ENCODE measurements at places on chromosomes 11 and 22.
A peak's percentile ranks its signal among the peaks of the same experiment; 100 is the strongest.

GRCh38 chr11:2156416-2157182 is 4.4 kb downstream of the INS start:
- no peak for DNase-seq

DNA sequence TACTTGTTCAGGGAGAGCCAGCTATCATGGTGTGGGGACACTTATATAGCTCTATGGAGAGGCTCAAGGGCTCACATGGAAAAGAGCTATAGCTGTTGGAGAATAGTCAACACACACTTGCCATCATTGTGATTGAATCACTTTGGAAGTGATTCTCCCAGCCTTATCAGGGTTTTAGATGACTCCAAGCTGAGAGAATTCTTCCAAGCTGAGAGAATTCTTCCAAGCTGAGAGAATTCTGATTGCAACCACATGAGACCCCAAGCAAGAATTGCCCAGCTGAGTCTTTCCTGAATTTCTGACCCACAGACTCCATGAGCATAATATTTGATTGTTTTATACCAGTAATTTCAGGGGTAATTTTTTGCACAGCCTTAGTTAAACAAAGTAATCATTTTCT is 1318.3 kb upstream of the RAG2 start:
- no peak for DNase-seq

GRCh38 chr22:43179911-43180195 is 7.1 kb downstream of the TTLL12 start:
- DNase-seq, result no peak

DNA sequence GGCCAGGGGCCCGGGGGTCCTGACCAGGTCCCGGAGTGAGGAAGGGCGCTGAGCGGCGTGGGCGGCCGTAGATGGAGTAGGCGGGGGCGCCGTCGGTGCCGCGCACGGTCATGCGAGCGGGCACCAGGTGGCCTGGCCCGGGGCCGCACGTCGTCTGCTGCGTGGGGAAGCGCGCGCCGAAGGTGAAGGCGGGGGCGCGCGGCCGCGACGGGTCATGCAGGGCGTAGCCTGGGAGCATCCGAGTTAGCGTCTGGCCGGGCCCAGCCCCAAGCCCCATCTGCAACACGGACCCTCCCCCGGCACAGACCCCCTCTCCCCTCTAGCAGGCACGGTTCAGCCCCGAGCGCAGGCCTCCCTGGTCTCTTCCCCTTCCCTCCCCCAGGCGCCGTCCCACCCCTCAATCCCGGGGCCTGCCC is 1.7 kb upstream of the TYMP start:
- DNase-seq, result no peak

DNA sequence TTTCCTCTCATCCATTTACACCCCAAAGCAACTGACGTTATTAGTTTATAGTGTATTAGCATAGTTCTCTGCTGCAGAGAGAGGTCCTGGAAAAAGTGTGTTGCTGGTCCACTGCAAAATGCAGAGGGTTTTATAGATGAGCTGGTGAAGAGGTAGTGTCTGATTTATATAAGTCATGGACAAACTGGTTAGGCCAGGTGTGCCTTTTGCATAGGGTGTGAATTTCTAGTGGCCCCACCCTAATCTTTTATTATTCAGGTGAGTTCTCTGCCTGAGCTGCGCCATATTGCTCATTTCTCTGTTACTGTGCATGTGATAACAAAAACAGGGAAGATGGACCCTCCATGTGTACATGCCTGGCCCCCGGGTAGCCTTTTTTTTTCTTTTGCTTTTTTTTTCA is 43.1 kb upstream of the TRIM77 start:
- no peak for DNase-seq

DNA sequence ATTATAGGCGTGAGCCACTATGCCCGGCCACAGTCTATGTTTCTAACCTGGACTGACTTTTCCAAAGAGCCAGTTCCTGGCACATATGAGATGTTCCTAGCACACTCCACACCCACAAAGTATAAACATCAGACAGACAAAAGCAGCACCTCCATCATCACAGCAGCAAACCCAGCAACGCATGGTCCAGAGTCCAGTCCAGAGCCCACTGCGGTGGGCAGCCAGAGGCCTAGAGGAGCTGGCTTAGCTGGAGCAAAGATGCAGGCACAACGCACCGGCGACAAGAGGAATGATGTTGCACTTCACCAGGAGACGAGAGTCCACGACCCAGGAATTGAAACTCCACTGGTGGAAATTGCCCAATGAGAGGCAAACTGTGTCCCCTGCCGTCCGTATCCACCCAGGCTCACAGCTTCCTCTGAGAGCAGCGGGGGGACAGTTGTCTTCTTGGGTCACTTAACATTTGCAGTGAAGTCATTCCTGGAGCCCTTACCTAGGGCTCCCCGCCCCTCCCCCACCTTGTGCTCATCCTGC is 36.6 kb downstream of the RPS6KA4 start:
- no peak for DNase-seq

DNA sequence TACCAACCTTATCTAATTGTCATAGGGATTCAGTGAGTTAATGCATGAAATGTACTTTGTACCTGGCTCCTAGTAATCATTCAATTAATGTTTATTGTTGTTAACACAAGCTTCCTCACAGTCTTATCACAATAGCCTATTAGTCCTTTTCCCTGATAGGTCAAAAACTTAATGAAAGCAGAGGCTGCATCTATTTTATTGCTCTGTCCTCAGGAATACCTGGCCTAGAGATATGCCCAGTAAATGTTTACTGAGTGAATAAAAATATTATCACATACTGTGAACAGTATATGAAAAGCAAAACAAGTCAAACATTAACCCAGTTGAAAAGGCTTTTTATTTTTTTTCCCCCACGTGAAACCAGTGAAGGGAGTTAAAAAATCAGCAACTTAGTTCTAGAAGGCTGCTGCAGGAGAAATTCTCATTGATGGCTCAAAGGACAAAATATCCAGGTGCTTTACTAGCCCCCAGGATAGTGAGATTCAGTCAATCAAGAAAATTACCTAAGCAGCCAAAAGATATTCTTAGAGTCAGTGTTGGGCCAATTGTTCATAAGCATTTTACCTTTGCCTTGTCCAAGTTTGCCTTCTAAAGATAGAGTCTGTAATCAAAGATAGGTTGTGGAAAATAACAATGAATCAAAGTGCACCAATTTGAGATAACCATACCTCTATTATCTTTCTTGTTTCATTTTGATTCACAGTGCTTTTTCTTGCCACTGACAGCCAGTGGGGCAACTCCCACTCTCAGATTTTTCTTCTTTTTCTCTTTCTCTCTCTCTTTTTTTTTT is 34.4 kb upstream of the SLC6A5 start:
- DNase-seq, result no peak

GRCh38 chr11:57546869-57547475 is 9.6 kb downstream of the SMTNL1 start:
- no peak for DNase-seq

DNA sequence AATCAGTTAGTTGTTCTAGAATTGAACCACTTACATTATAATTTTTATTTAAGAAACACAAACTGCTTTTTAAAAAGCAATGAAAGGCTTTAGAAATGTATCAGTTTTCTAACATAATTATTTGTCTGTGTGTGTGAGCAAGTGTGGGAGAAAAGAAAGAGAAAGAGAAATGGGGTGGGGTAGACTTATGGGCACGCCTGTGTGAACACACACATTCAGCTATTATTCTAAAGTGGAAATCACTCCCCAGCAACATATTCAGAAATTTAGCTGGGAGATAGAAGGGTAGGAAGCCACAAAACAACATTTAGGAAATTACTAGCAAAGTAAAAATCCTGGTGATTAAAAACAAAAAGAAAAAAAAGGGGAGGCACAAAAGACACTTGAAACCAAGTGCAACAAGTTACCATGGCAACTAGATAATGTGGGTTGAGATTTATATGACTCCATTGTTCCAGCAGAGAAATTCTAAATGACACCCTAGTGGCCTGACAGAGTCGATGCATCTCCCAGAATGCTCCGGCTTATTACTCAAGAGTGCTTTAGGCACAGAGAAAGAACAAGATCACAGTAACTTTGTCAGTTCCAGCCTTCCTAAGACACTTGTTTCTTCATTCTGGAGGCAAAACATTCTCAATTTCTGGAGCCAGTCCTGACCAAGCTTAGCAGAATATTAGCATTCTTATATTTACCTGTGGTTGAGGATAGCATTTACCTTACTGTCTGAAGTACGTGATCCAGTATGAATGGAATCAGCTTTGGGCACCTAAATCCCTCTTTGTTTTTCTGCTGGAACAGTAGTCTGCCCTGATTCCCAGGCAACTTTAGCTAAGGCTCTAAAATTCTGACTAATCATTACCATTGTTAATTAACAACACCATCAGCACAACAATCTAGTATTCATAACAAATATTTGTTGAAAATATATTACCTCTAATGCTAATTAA is 444.4 kb downstream of the DLG2 start:
- no peak for DNase-seq

GRCh38 chr22:45010532-45010900 is 711 bp upstream of the PHF21B start:
- DNase-seq, result no peak

DNA sequence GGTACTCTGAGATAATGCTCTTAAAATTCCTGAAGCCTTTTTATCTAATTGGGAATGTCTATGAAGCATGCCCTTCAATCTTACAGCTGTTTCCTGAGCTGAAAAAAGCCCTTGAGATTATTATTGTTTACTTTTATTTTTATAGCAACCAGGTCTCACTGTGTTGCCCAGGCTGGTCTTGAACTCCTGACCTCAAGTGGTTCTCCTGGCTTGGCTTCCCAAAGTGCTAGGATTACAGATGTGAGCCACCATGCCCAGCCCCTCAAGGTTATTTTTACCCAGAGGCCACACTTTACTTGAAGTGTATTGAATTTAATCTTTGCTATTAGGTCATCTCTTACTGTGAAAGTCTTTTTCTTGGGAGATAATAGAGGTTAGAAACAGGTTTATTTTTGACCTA is 7.0 kb upstream of the SWAP70 start:
- no peak for DNase-seq

- no peak for DNase-seq
Measured at GRCh38 chr11:116465056-116465455, 307.7 kb downstream of the BUD13 start.

- DNase-seq, result no peak
Measured at GRCh38 chr11:10611979-10612862, 43.8 kb upstream of the LYVE1 start.

DNA sequence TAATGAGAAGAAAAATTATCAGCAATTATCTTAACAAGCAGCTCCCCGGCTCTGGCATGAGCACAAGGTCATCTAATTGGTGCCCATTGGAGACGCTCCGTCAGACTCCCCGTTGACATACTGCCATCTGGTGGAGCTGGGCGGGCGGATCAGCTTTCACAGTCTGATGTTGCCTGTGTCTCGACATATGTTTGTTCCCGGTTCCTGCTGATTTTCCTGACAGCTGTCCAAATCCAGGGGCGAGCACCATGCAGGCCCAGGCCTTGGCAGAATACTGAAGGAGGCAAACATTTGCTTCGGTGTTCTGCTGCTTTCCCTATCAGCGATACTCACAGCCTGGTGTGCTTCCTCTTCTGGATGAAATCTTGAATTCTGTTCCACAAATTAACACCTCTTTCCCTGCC is 43.8 kb upstream of the BARX2 start:
- peak; percentile 77 for DNase-seq

DNA sequence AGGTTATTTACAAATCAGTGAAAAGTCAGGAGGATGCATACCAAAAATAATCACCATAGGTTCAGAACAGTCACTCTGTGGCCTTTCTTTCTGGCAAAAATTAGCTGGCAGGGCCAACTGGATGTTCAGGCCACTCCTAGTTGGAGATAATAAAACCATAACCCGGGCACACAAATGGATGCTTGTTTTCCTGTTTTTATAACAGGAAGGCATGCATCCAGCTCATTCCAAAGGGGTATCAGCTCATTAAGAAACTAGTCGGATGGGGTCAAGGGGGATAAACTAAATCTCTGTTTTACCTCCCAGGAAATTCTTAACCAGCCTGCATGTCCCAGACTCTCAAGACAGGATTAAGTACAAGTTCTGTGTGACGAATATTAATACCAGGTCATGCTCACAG is 81.0 kb downstream of the FBXO7 start:
- no peak for DNase-seq

GRCh38 chr11:18277565-18278271 is 11.7 kb downstream of the SAA1 start:
- DNase-seq, result no peak

DNA sequence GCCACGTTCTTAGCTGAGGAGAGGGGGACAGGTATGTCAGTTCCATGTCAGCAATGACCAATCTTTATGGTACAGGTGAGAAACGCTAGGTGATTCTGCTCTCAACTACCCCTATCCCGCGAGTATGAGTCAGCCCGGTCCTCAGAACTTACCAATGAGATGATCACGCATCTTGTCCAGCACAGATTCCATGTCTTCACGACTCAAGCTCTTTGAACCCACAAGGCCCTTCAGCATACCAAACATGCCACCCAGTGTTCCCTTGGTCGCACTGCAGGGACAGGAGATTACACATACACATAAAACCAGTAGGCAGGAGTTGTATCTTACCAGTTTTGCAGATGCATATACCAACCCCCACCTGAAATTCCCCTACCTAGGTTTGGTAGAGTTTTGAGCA is 2.9 kb downstream of the SRPRA start:
- no peak for DNase-seq

DNA sequence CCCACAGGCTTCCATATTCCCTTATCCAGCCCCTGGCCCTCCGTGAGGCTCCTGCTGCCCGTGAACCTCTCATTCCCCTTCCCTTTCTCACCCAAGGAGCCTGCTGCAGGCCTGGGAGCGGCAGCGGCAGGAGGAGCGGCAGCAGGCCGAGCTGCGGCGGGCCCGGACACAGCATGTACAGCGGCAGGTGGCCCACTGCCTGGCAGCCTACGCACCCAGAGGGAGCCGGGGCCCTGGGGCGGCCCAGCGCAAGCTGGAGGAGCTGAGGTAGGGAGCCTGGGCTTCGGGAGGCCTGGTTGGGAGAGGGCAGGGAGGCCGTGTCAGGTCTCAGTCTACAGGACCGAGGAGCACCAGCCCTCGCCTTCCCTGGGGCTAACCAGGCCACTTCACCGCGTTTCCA is 8.1 kb upstream of the SART1 start:
- no peak for DNase-seq

DNA sequence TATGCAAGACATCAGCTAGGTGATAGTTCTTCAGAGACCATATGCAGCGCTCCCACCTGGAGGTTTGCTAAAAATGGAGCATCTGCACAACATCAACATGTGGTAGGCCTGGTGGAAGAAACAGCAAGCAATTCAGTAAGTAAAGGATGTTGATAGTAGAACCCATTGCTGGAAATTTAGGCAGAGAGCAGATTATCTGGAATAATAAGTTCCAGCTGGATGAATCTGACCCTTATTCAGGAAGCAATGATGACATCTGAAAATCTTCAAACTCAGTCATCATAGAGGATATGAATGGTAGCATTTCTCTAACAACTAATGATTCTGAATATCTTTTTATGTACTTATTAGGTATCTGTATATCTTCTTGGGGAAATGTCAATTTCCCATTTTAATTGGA is 225.2 kb upstream of the ANO3 start:
- DNase-seq, result no peak

All from NT2/D1 (cell line).